ENCODE measurements at places on chromosomes 5 and 9. TPM values are rescaled to one million over a fixed set of nuclear protein-coding genes. Genes with fewer than 3 reads are reported as not detected.

SELENOP gene
- 809 TPM for total RNA-seq

LRRC26 gene
- not detected for total RNA-seq

TMEM174 gene
- not detected for total RNA-seq

DMRT1 gene
- not detected for total RNA-seq

TNPO1 gene
- total RNA-seq, result 226 TPM

CXCL14 gene
- 0.26 TPM for total RNA-seq

TSLP gene
- 9.2 TPM for total RNA-seq

RLN2 gene
- not detected for total RNA-seq

IFNB1 gene
- total RNA-seq, result 0.17 TPM

PCDHGA3 gene
- 1.5 TPM for total RNA-seq

FOXD4 gene
- 0.26 TPM for total RNA-seq

TTLL11 gene
- total RNA-seq, result 4.8 TPM

Measured in fibroblast of lung (primary cell).